ENCODE measurements at places on chromosomes 11 and 22.

DNA sequence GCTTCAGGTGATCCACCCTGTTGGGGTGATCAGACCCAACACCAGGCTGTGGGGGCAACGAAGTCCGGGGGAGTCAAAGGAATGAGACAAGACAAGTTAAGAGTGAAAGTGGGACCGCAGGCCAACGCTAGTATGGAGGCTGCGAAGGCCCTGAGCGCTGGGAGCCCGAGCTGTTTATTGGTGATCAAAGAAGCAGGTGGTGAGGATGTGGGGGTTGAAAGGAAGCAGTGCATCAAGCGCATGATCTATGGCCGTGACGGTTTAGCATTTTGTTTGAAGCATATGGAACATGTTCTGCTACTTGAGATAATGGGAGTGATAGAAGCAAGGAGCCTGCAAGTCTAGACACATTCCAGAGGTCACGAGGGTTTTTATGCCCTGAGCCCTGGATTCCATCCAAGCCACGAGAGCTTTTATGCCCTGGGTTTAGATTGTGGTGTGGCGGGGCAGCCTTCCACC lies 49.5 kb downstream of the MCHR1 start:
- no peak for DNase-seq

DNA sequence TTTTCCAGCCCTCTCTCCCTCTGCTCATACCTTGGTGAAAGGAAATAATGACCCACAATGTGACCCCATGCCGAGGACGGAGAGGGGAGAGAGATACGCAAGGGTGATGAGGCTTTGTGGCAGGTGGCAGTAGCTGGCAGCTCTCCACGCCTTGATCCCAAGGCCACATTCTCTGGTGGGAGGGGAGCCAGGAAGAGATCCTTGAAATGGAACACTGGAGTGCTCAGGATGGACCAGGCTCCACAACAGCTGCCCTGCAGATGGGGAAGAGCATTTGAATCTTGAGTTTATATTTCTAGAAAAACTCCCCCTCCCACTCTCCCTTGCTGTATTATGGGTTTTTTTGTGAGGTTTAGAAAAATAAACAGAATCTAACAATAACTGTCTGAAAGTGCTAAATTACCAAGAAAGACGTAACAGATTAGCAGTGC lies 61.6 kb upstream of the CDON start:
- no peak for DNase-seq

DNA sequence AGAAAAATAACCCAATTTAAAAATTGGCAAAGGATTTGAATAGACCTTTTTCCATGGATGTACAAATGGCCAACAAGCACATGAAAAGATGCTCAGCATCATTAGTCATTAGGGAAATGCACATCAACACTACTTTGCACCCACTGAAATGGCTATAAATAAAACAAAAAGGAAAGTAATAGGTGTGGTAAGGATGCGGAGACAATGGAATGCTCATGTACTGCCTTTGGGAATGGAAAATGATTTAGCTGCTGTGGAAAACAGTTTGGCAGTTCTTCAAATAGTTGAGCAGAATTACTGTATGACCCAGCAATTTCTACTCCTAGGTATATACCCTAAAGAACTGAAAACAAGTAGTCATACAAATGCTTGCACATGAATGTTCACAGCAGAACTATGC lies 37.4 kb downstream of the LARGE2 start:
- no peak for DNase-seq

DNA sequence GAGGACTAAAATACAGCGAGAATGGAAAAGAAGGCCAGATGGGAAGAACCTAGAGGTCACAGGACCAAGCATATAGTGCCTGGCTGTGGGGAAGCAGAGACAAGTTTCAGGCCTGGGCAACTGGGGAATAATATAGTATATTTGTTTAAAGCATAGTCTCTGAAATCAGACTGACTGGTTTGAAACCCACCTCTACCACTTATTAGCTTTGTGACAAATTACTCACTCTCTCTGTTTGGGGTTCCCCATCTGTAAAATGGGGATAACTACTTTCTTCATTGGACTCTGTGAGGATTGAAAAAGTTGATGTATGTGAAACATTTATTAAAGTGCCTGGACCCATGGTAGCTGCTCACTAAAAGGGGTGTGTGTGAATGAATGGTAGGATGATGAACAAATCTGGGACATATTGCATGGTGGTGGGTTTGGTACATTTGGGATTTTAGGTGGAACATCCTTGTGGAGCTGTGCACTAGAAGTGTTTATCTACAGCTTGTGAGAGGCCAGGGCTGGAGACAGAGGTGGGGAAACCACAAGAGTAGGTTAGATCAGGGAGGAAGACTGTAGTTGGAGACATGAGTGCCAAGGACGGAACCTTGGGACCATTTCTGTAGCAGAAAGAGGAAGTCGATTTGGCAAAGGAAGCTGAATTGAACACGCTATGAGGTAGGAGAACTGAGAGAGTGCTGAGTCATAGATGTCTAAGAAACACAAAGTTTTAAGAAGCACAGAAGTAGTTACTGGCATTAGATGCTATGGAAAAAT lies 52.6 kb downstream of the SWAP70 start:
- peak; percentile 35 for DNase-seq

DNA sequence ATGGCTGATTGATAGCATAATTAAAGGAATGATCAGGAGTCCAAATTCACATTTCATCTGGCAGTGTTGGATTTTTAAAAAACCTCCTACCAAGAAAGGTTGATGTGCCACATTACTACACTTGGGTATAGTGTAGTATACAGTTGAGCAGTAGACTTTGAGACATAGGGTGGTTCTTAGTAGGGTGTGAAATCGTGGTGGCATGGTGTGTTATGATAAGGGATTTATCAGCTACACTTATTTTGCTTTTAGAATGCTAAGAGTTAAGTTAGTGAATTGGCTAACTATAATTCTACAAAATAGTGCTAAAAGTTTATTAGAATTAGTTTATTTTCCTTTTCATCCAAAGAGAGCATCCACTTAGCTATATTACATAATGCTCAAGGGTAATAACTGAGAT lies 13.1 kb downstream of the TBCEL start:
- DNase-seq, result peak; percentile 77
